ENCODE measurements at places on chromosomes 16 and 17.

- DNase-seq, result no peak
These were observed 354.4 kb downstream of the SNX29 start for GRCh38 chr16:12330946-12331345.

GRCh38 chr17:70563281-70563820 is 394.0 kb downstream of the KCNJ2 start:
- DNase-seq, result no peak

GRCh38 chr16:9969580-9969979 is 212.6 kb downstream of the GRIN2A start:
- DNase-seq, result no peak

DNA sequence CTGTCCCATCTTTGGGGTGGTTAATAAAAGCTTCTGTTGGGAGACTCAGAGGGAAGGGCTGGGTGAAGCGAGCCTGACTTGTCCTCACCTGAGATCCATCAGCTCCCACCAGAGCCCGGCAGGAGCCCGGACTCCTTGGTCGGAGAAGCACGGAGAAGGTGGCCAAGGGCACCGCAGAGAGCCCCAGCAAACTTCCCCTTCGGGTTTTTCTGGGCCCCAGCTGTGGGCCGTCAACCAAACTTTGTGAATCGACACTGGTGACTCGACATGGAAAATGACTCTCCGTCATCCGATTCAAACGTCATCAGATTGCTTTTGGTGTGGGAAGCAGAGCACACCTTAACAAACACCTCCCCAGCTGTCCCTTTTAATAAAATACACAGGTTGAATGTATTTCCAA is 21.4 kb downstream of the ENPP7 start:
- no peak for DNase-seq

GRCh38 chr17:44967907-44968224 is 237 bp downstream of the C1QL1 start:
- no peak for DNase-seq
